Astrocyte of the cerebellum (primary cell): ENCODE measurements at places on chromosomes 2 and 18.
A peak's percentile ranks its signal among the peaks of the same experiment; 100 is the strongest.

GRCh38 chr2:120012363-120012762 lies 514 bp upstream of the EPB41L5 start:
- DNase-seq: no peak

- DNase-seq: no peak
Observed at GRCh38 chr2:62604336-62604735, 98.3 kb upstream of the TMEM17 start.

- no peak for DNase-seq
Observed at GRCh38 chr2:6471419-6471818, 394.3 kb downstream of the CMPK2 start.

DNA sequence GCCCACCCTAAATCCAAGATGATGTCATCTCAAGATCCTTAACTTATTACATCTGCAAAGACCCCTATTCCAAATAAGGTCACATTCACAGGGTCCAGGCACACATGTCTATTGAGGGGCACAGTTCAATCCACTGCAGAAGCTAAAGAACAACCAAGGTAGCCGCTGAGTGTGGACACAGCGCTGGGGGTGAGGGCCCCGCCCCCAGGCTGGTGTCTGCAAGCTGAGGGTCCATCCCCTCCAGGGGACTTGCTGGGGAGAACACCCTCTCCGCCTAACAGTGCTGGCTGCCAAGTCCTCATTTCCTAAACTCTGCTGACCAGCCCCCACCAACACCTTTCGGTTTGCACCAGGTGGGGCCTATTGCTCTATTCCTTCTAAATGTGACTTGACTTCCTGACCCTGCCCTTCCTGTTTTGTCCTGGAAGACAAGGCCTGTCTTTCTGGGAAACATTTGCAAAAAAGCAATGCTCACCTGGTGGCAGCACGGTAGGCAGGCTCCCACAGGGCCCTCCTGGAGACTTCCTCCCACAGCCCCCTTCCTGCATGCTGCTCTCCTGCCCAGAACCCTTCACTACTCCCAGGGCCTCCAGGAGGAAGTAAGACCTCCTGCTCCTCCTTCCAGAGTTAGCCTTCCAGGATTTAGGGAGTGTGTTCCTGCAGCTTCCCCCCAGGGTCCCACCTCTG lies 24.4 kb upstream of the TEX44 start:
- no peak for DNase-seq

GRCh38 chr2:152826581-152827279 lies 108.3 kb downstream of the ARL6IP6 start:
- DNase-seq: no peak

GRCh38 chr18:45801416-45802004 lies 24.0 kb upstream of the SIGLEC15 start:
- no peak for DNase-seq

- no peak for DNase-seq
Observed at GRCh38 chr2:203718087-203718486, 11.6 kb downstream of the CD28 start.

- DNase-seq: no peak
Observed at GRCh38 chr2:69625078-69625795, 18.3 kb downstream of the AAK1 start.

GRCh38 chr2:12170121-12170520 lies 423.7 kb downstream of the LPIN1 start:
- no peak for DNase-seq

GRCh38 chr2:141703501-141703900 lies 427.3 kb downstream of the LRP1B start:
- no peak for DNase-seq

DNA sequence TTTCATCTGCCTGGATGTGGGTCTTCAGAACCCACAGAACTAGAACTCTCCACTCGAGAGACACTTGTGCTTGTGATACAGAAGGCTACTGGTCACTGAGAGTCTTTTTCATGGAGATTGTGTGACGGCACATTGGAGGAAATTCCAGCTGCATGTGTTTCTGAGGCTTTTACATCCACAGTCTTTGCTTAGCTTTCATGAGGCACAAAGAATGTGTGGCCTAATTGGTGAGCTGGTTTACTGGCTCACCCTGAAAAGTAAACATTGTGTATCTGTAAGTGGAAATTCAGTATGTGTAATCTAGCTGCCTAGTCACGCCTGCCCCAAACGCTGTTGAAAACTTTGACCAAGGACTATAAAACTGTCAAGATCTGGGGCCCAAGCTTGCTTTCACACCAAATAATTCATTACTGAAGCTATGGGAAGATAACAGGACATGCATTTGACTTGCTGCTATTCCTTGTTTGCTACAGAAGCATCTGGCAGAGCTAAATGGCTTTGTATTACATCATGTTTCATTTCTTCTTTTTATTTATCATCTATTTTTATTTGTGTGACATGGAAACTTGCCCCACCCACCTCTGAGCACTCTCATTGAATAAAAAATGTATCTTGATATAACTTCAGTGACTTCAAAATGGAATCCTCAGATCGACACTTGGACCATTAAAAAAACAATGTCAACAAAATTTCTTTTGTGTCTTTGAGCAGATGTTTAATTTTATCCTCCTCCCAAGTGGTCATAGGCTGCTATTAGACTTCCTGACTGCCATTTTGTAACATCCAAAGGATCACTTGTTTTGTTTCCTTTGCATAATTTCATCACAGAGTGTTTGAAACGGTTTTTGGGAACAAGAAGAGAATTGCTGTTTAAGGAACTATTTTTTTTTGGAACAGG lies 80.2 kb downstream of the EFEMP1 start:
- peak; percentile 52 for DNase-seq

DNA sequence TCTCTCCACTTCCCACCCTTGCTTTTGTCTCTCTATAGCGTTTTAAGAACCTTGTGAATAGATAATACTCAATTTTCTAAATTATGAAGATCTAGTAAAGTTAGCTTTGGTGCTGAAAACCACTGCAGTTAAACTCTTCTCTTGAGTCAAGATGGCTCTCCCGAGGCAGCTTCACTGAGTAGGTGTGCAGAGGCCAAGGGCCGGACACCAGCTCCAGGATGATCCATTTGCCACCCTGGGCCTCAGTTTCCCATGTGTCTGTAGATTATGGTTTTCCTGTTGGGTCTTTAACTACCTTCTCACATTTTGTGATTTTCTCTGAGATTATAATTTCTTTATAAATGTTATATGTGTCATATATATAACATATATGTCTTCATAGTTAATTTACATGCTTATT lies 68.5 kb upstream of the SH3RF3 start:
- no peak for DNase-seq

- DNase-seq: peak; percentile 13
Observed at GRCh38 chr18:10661317-10661716, 135.5 kb downstream of the NAPG start.

DNA sequence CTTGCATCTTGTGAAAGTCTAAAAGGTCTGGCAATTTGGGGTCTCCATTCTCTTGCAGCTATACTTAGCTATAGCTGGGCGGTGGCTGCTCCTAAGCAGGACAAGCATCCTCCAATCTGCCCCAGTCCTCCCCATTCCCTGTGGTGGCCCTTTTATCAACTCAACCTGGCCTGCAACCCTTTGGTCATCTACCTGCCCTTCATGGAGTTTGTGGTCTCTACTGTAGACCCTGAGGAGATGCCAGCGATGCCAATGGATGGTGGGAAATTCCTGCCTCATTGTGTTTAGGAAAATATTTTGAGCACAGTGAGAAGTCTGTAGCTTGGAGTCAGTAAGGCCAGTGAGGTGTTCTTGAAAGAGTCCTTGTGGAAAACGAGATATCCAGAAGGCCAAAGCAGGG lies 143.4 kb downstream of the CAPN13 start:
- no peak for DNase-seq

DNA sequence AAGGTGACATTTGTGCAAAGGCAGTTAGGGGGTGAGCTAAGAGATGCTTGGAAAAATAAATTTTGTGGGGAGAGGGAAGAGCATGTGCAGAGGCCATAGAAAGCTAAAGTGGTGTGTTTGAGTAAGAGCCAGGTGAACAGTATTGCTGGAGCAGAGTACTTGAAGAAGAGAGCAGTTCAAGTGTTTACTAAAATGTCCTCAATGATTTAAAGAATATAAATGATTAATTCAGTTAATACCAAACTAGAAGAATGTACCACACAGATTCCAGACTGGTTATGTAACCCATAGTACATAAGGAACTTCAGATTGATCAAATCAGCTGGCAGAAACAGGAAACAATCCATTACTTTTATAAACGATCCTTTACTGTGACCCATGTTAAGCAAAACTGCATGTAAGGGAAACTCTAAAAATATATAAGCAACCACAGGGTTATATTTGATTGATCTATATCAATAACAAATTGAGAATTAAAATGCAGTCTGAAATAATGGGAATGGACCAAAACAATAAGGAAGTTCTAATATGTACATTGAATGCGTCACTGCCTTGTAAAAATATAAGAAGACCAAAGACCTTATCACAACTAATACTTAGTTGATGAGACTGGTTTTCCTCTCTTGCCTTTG lies 76.9 kb downstream of the LDAH start:
- DNase-seq: no peak

DNA sequence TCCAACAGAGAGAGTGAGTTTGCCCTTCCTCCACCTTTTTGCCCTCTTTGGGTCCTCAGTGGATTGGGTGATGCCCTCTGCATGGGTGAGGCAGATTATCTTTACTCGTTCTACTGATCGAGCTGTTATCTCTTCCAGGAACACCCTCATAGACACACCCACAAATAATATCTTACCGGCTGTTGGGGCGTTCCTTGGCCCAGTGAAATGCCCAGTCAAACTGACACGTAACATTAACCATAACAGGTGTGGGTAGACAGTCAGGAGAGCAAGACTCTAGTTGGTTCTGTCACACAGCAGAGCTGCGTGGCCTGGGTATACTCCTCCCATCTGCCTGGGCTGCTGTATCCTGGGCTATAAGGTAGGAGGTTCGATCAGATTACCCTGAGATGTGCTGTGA lies 144.1 kb downstream of the AGAP1 start:
- DNase-seq: no peak

DNA sequence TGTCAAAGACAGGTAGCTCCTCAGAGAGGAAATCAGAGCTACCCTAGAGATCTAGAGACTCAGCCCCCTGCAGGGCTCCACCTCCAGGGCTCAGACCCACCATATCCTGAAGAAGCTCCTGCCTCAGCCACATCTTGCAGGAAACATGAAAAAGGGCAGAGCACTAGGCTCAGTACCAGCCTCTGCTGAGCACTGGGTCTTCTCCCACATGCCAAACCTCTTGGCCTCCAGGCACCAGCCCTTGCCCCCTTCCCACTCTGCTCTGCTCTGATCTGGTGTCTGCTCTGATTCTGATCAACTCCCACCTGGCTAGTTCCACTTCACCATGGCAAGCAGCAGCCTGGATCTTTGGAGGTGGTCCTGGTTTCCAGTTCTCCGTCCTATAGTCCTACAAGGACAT lies 114.3 kb upstream of the SLC66A3 start:
- no peak for DNase-seq

DNA sequence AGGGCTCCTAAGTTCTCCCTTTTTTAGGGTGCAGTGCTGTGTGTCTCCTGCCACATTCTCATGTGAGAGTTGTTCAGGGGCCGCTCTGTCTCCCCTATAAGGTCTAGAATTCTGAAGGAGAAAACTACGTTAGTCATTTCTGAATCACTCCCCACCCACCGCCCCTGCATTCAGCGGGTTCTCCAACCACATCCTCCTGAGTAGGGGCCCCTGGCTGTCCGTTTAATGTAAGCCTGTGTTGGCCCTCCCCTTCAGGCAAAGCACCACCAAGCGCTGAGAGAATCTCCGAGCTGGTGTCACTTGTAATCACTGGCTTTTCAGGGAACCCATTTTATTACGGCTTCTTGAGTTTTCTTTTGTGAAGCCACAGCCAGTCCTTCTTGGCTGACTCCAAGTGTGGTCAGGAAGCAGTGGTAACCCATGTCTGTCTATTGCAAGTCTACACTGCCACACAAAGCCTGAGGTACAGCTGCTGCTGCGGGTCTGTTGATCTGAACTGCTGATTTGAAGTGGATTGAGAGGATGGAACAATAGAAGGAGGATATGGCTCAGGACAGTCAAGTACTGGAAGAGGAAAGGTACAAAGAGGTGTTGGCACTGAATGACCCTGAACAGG lies 16.9 kb downstream of the LCT start:
- peak; percentile 28 for DNase-seq

- no peak for DNase-seq
Observed at GRCh38 chr2:233174137-233174536, 77.3 kb upstream of the ATG16L1 start.

GRCh38 chr2:64019975-64020528 lies 824 bp upstream of the VPS54 start:
- DNase-seq: no peak

GRCh38 chr2:219218217-219218731 lies 484 bp downstream of the ABCB6 start:
- no peak for DNase-seq

- DNase-seq: no peak
Observed at GRCh38 chr2:45724335-45724734, 72.9 kb downstream of the PRKCE start.

- DNase-seq: no peak
Observed at GRCh38 chr2:44342854-44343253, 18.4 kb downstream of the PREPL start.

DNA sequence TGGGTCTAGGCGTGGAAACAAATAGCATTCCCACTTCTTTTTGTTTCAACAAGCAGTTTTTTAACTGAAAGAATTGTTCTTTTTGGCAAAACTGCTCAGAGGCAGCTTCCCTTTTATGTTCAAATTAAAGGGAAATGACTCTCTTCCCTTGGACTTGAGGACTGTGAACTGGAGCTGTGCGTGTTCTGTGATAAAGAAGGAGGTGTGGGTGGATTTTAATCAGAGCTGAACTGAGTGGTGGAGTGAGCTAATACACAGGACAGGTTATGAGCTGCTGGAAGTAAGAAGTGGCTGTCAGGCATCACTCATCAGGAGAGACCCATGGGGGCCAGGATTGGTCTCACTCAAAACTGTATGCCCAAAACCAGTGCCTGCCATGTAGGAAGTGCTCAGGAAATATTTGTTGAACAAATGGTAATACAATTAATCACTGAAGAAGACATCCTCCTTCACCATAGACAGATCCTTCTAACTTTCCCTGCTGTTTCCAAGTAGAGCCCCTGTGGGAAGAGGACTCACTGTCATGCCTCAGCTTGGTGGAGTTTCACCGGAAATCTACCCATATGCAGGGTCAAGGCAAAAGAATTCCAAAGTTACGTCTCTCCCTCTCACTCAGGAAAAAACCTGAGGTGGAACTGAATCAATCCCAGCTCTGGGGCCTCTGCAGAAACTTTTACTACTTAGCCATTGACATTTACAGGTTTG lies 55.9 kb downstream of the FEZ2 start:
- DNase-seq: no peak

GRCh38 chr2:175855236-175855635 lies 146.8 kb downstream of the LNPK start:
- no peak for DNase-seq

- DNase-seq: peak; percentile 82
Observed at GRCh38 chr18:68714712-68715496, at the start of gene TMX3. Gene TMX3, minus strand, starts transcription at chr18:68715108. Its CDS starts 127 bp downstream, at chr18:68714981.

DNA sequence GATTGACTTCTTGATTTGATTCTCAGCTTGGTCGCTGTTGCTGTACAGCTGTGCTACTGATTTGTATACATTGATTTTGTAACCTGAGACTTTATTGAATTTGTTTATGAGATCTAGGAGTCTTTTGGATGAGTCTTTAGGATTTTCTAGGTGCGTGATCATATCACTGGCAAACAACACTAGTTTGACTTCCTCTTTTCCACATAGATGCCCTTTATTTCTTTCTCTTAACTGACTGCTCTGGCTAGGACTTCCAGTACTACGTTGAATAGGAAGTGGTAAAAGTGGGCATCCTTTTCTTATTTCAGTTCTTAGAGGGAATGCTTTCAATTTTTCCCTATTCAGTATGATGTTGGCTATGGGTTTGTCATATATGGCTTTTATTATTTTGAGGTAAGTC lies 101.3 kb downstream of the OSBPL1A start:
- no peak for DNase-seq

- no peak for DNase-seq
Observed at GRCh38 chr2:237865623-237866041, 6.2 kb downstream of the RAMP1 start.

GRCh38 chr2:71006323-71006722 lies 11.7 kb upstream of the TEX261 start:
- no peak for DNase-seq
